ENCODE measurements at places on chromosomes 5 and 9.

- no peak for DNase-seq
These were observed 13.9 kb downstream of the ENC1 start for GRCh38 chr5:74626386-74627222.

DNA sequence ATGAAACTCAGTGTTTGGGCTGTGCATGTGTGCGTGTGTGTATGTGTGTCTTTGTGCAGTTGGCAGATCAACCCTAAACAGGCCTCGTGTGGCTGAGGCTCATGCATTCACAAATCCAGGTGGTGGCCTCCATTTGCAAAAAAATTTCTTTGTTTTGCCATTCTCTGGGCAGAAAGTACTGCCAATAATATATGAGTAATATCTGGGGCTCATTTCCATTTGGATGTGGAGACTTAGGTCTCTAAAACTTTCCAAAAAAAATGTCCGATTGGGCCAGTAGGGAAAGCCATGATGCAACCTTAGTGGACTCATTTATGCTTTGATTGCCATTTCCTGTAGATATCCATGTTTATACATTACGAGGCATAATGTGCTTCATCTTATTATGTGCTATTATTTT is 77.9 kb upstream of the RPS23 start:
- DNase-seq: no peak

- no peak for DNase-seq
These were observed 10.9 kb downstream of the FUBP3 start for GRCh38 chr9:130590305-130590704.

DNA sequence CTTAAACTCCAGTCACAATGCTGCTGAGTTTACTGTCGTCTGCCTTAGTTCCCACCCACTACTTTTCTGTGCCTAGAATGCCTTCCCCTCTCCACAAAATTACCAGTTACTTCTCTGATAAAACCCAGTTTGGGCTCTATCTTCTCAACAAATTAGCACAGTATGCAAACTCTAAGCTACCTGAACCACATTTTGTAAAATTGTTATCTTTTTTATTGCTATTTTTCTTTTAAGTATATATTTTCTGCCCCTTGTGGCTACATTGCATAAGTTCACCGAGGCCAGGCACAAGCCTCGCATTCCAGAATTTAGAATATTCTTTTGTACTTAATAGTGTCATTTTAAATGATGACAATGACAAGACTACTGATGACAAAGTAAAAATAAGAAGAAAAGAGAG is 60.0 kb downstream of the POU5F2 start:
- DNase-seq: no peak

GRCh38 chr5:91383956-91384300 is 811 bp upstream of the ARRDC3 start:
- no peak for DNase-seq

- no peak for DNase-seq
These were observed 20.1 kb downstream of the NMRK1 start for GRCh38 chr9:75067894-75068293.

DNA sequence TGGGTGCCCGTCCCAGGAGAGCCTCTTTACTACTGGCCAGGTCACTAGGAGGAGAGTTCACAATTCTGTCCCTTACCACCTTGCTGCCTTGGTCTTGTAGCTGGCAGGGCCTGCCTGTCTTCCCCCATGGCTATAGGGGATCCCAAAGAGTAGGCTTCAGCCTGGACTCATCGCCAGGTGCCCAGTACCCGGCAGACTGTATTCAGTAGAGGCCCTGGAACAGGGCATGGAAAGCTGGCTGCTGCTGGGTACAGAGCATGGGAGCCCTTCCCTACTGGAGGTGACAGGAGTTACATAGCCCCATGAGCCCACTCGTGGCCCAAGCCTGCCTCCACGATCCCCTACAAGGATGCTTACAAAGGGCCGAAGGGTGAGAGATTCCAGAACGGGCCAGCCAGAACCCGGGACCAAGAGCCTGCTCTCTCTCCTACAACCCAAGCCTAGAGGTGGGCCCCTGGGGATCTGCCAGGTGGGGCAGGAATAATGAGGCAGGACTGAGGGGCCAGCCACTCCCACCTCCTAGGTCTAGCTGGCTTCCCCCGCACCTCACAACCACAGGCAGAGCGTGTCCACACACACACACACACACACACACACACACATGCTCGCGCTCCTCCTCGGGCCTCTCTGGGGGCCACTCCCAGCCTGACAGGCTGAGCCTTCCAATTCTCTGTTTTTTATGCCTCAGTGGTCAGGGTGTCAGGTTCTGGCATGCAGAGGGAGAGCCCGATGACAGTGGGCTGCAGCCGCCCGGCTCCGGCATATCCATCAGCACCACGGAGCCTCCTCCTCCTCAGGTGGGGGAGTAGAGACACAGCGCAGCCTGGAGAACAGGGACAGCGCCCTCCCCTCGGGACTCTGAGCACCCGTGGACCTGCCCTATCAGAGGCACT is 186.0 kb downstream of the PAX5 start:
- no peak for DNase-seq

- DNase-seq: no peak
These were observed 4.9 kb downstream of the SH3GLB2 start for GRCh38 chr9:129023036-129023907.

DNA sequence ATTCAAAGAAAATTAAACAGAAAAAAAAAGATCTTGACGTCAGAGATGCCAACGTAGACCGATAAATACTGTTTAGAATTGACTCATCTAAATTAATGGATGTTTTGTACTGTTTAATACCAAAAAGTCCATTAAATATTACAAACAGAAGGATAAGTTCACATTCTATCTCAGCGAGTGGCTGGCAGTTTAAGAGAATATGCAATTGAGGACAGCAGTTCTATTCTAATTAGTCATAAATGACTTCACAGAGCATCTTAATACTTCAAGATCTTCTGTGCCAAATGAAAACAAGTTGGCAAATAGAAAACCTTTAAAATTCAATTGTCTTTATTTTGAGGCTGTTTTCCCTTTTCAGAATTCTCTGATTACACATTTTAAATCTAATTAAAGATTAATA is 326.6 kb upstream of the NREP start:
- DNase-seq: no peak

GRCh38 chr9:128404560-128404959 is 16.1 kb upstream of the CERCAM start:
- no peak for DNase-seq

- DNase-seq: no peak
These were observed 235.9 kb downstream of the DMRTA1 start for GRCh38 chr9:22682536-22682935.

DNA sequence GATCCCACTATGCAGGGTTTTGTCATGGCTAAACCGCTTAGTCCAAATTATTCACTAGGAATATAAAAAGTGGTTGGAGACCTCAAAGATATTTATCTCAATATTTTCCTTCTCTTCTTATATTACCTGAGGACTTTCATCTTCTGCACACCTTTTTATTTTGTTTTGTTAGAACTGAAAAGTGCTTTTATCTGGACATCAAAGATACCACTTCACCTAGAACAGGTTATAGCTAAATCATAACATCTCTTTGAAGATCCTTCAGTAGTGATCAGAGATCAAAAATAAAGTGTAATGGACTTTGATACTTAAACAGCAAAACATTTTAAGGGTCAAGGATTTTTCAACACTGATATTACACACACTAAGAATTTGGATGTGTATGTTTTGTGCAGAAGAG is 160.2 kb downstream of the MCTP1 start:
- no peak for DNase-seq

GRCh38 chr9:80066931-80067330 is 495.2 kb downstream of the TLE4 start:
- DNase-seq: no peak

- DNase-seq: no peak
These were observed 8.8 kb downstream of the PRXL2C start for GRCh38 chr9:96646081-96646991.

DNA sequence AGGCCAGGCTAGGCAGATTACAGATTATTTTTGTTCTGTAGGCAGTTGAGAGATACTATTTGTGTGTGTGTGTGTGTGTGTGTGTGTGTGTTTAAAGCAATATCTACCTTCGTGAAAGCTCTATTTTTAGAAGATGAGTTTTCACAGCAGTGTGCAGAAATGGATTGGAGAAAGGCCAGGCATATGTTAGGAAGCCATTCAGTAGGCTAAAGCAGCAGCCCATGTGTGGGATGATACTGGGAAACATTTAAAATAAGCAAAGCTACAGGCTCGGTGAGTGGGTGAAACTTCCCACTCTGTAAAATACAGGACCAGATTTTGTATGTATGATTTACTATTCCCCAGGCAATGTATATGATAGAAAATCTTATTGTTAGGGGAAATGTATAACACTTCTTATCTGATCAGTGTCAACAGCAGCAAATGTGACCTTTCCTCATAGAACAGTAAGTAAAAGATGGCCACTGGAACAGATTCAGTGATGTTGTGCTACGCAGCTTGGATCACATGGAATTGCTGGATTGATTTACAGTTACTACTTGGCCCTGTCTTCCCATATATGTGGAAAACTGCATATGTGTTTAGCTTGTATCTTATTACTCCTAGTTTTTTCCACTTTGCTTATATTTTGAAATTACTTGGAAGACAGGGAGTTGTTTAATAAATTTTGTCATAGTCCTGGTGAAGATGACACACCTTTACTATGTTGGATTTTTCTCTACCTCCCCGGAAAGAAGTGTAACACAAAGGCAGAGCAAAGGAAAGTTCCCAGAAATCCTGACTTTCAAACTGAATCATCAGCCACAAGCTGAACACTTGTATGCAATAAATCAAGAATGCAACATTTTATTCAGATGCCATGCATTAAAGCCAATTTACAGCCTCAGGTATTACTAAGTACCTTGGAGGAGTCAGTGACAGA is 1077.7 kb upstream of the SEMA6A start:
- DNase-seq: no peak

- DNase-seq: no peak
These were observed 116.1 kb upstream of the SPOCK1 start for GRCh38 chr5:137615171-137615775.

DNA sequence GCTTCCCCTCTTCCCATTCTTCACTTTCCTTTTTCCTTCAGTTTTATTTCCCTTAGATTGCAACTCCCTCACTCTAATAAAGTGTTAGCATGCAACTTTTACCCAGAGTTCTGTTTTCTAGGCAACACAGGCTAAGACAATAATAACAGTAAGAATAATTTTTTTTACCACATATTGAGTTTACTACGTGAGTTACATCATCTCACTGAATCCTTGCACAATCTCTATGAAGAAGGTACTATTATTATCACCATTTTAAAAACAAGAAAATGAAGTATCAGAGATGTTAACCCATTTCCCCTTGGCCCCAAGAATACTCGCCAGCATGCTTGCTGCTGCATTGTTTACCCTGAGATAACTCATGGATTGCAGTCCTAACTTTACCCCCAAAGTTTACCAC is 53.7 kb upstream of the SMIM32 start:
- no peak for DNase-seq

- DNase-seq: no peak
These were observed 50.5 kb downstream of the PALM2AKAP2 start for GRCh38 chr9:109830545-109830944.

DNA sequence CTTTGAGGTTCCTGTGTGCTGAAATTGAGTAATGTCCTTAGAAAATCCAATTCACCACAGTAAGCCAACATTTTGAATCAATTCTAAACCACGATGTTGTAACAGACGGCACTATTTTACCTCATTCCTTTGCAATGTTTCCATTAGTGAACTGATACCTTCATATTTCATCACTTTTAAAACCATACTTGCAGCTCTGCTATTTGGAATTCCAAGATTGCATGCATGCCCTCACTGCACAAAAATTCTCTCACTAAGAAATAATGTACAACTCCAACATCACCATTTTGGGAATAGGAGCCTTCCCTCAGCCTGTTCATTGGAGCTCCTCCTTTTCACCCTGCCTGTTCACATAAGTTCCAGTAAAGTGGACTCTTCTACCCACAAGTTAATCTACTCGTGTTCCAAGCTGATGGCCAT is 74.8 kb upstream of the TGFBR1 start:
- no peak for DNase-seq

- DNase-seq: no peak
These were observed 161.2 kb upstream of the SMIM23 start for GRCh38 chr5:171624396-171624795.

GRCh38 chr5:159787837-159788236 is 128.4 kb upstream of the ADRA1B start:
- no peak for DNase-seq

All from stimulated activated CD8-positive, alpha-beta memory T cell treated with anti-CD3 and anti-CD28 coated beads, Interleukin-2, amount 100 ng/mL, for 1 hour (primary cell).